Tibial nerve (tissue), 4 donors: ENCODE measurements at places on chromosomes 13 and 19.

- no peak overlapping the region for H3K27ac ChIP-seq
- H3K36me3 ChIP-seq = no peaks in the 10 kb centered on the region
- H3K4me1 ChIP-seq = no peaks in the 10 kb centered on the region
- no peak overlapping the region for H3K4me3 ChIP-seq
- H3K27me3 ChIP-seq = no peaks in the 10 kb centered on the region
Observed at GRCh38 chr13:96428911-96429310, 339.0 kb downstream of the HS6ST3 start.

DNA sequence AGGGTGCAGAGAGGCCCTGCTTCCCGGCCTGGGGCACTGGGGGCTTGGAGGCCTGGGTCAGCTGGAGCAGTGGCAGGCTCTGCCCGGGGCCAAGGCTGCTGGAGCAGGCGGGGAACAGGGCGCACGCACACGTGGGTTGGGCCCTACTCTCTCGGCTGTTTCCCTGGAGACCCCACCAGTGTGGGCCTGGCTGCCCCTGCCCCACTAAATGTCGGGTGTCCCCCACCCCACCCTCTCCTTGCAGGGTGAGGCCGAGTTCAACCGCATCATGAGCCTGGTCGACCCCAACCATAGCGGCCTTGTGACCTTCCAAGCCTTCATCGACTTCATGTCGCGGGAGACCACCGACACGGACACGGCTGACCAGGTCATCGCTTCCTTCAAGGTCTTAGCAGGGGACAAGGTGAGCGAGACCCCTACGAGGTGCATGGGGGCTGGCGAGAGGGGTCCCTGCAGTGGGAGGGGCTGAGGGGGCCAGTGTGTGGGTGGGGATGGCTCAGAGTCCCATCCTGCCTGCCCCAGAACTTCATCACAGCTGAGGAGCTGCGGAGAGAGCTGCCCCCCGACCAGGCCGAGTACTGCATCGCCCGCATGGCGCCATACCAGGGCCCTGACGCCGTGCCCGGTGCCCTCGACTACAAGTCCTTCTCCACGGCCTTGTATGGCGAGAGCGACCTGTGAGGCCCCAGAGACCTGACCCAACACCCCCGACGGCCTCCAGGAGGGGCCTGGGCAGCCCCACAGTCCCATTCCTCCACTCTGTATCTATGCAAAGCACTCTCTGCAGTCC, 15.3 kb downstream of the CAPN12 start:
- no peaks in the 10 kb centered on the region for H3K27me3 ChIP-seq
- H3K4me1 ChIP-seq = no peaks in the 10 kb centered on the region
- no peak overlapping the region for H3K27ac ChIP-seq
- no peak for DNase-seq
- no peak overlapping the region for H3K4me3 ChIP-seq

DNA sequence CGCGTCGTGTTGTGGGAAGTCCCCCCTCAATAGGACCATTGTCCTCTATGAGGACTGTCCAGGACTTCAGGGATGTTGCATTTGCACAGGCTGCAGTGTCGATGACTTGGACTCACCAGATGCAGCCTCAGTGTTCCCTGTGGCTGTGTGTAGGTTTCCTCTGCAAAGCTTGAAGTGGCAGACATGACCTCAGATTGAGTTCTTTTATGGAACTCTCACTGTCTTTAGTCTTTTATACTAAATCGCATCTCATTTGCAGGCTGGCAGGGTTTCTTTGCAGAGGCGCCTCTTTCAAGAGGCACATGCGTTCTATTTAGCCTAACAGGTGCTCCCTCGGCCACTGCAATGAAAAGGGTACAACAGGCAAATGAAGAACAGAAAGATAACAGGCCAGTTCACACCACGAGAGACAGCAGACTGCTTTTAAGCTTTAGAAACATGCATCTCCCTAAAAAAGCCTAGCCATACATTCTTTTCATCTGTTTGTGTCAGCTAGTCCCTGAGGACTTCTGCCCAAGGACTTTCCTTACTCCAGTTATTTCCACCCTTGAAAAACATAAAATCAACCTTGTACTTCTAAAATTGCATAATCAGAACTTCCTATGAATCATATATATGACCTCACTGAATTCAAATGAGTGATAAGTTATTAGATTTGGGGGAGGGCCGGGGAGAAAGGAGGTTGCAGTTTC, 118.4 kb downstream of the RAB20 start:
- H3K4me1 ChIP-seq = peaks cover 6% of the 10 kb centered on the region
- no peak overlapping the region for H3K27ac ChIP-seq
- no peak overlapping the region for H3K4me3 ChIP-seq
- peaks cover 75% of the 10 kb centered on the region for H3K36me3 ChIP-seq
- no peak for DNase-seq

GRCh38 chr13:92461402-92461801, 765.2 kb upstream of the GPC6 start:
- no peaks in the 10 kb centered on the region for H3K36me3 ChIP-seq
- H3K4me1 ChIP-seq = no peaks in the 10 kb centered on the region
- no peak overlapping the region for H3K27ac ChIP-seq
- DNase-seq = no peak
- H3K4me3 ChIP-seq = no peak overlapping the region
- H3K27me3 ChIP-seq = no peaks in the 10 kb centered on the region
